Myocyte (in vitro differentiated cells): ENCODE measurements at places on chromosomes 5 and 9. TPM values are rescaled to one million over a fixed set of nuclear protein-coding genes. Genes with fewer than 3 reads are reported as not detected.

- no peak for DNase-seq
Measured at GRCh38 chr9:128683340-128684064, 5.5 kb upstream of the SET start.

GRCh38 chr5:110760158-110760557 lies 21.4 kb downstream of the SLC25A46 start:
- DNase-seq, result no peak

DNA sequence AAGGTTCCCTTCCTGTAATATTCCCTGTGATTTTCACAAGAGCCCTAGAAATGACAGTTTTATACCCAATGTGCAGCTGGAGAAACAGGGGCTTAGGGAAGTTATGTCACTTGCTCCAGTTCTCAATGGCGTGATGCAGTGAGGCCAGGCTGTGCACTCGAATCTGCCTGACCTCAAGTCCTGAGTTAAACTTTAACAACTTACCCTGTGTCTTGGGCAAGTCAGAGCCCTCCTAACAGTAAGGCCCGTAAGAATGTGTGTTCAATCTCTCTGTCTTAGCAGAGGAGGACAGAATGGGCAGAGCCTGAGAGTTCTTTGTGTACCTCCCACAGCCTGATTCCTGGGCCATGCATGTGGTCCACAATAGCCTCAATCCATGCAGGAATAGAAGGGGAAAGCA lies 181.1 kb downstream of the TRIM32 start:
- no peak for DNase-seq

CCDC180 gene
- total RNA-seq, result not detected in 2 replicates

MARVELD2 gene
- total RNA-seq, result not detected in 2 replicates
